Activated T-cell treated with anti-CD3 and anti-CD28 coated beads for 24 hours (primary cell): ENCODE measurements at places on chromosomes 4 and X.
A peak's percentile ranks its signal among the peaks of the same experiment; 100 is the strongest.

DNA sequence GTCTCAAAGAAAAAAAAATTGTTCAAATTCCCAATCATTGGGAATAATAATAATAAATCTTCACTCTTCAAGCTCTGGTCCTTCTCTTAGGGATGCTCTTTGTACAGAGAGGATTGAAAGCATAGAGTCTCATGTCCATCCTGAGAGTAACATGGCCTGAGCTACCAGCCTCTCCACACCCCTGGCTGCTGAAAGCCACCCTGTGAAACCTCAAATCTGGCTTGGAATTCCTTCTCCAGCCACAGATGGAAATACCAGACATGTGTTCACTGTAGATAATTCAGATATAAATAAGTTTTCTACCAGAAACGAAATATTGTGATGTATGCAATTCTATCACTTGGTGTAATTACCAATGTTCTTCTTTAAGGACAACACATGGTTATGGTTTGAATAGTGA lies 140.6 kb downstream of the ARSF start:
- no peak for DNase-seq

DNA sequence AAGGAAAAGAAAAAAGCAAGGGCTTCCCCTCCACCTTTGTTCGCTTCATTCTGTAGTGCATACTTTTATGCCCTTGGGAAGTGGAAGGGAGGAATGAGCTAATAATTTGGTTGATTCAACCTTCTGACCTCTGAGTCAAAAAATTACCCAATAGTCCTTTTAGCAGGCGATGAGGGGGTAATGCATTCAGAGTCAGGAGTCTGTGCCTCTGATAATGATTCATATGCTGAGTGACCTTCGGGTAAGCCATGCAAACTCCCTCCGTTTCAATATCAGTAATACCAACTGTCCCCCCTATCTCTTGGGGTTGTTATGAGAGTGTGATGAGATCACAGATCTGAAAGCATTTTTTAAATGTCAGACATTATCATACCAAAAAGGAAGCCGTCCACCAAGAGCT lies 41.6 kb upstream of the ACSL4 start:
- DNase-seq = no peak

GRCh38 chr4:129144755-129145206 lies 48.8 kb downstream of the C4orf33 start:
- DNase-seq = no peak

DNA sequence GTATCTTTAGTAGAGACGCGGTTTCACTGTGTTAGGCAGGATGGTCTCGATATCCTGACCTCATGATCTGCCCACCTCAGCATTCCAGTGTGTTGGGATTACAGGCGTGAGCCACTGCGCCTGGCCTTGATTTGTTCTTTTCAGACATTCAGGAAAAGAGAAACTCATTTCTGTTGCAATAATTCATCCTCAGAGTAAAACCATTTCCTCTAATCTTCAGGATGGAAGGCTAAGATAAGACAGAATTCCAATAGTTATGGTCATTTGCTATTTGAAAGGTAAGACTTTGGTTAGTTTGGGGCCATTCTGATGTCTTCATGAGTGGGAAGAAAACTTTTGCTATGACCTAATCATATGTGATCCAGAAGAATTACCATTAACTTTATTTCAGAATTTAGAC lies 83.0 kb downstream of the LRP2BP start:
- DNase-seq = no peak

DNA sequence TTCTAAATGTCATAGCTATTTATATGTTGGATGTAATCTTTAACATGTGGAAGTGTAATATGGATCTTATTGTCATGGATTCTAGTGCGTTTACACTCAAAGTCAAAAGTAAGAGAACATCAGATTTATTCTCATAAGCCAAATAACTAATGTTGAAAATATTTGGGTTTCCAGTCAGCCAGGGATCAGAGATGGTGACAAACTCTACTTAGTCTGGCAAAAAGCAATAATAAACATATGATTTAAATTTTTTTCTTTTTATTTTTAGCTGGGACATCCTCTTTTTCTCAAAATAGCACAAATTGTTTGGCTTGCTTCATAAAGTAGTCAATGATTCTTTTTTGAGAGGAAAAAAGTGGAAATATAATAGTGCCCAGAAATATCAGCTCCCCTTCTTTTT lies 392.3 kb downstream of the ARHGAP24 start:
- DNase-seq = no peak

DNA sequence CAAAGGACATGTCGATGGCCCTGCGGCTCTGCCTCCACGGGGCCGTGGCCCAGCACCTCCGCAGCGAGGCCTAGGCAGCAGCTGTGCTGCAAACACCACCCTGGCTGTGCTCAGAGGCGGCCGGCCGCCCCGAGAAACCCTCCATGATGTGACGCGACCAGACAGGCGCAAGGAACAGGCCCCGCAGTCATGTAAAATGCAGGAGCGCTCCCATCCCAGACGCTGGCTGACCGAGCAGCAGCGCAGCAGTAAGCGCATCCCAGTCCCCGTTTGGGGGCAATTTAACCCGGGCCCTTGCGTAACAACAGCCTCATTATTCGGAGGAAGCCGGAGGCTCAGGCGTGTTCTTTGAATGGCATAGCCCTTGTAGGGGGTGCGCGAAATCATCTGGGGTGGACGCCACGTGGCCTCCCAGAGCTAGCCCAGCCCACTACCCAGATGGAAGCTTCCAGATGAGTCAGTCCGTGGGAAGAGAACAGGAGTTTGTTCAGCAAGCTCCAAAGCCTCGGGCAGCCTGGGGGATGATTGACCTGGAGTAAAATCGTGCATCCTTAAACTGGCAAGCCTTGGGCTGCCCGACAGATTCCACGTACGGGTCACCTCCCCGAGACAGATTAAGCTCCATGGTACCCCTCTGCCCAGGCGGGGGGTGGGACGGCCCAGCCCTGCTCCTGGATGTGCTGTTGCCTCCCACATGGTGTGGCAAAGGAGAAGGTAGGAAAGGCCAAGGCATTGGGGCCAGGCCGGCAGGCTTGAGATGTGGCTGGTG lies 124.0 kb downstream of the HMX1 start:
- DNase-seq = no peak

DNA sequence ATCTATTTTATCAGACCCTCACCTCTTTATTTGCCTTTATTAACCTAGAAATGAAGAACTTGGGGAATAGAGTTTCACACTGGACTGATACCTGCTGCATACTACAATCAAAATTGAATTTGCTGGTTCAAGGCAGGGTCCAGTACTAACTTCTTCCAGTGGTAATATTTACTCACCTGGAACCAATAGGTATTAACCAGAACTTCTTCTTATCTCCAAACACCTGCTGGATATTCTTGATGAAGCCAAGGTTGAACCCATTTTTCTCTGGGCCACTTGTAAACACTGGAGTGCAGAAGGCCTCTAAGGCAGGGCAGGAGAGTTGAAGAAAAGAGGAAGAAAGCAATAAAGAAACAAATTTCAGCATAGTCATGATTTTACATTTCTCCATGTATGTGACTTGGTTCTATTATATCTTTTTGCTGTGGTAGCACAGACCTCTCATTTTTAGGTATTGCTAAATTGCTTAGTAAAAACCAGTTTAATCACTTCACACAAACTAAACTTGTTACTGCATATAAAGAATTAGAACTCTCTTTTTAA lies 101.1 kb downstream of the ZDHHC15 start:
- no peak for DNase-seq

DNA sequence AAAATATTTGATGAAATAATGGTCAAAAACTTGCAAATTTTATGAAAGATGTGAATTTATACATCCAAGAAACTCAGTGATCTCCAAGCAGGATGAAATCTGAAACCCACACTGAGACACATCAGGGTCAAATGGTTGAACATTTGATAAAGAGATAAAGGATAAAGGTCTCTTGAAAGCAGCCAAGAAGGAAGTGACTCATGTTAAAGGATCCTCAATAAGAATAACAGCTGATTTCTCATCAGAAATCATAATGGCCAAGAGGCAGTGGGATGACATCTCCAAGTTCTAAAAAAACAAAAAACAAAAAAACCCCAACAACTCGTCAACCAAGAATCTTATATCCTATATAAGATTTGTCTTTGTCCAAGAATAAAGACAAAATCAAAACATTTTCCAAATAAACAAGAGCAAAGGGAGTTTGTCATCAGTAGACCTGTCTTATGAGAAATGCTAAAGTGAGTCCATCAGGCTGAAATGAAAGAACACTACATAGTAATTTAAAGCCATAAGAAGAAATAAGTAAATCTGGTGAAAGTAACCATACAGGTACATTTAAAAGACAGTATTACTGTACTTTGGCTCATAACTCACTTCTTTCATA lies 121.7 kb downstream of the PDS5A start:
- no peak for DNase-seq

DNA sequence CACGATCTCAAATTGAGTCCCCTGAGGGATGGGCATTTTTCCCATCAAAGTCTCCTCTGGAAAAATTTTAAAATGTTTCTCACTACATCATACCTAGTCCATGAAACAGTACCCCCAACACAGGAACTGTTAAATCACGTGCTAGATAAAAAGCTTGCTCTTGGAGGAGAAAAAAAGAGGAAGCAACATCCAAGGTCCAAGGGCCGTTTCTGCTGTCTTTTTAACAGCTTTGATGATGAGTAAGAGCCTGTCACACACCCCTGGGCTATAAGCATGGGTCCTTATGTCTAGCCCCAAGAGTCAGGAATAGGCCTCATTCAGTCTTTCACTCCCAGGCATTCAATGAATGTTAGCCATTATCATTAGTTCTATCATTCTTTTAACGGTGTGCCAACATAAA lies 128.9 kb downstream of the SH3KBP1 start:
- no peak for DNase-seq

GRCh38 chrX:136251041-136251991 lies at the start of gene MAP7D3:
Gene MAP7D3, minus strand, starts transcription at chrX:136251400. Its CDS starts 42 bp downstream, at chrX:136251358.
- DNase-seq = peak; percentile 35

- peak; percentile 1 for DNase-seq
These were observed 113.7 kb upstream of the NEXMIF start for GRCh38 chrX:75038925-75039324.

- no peak for DNase-seq
These were observed 400.8 kb upstream of the SLIT2 start for GRCh38 chr4:19850909-19851308.

DNA sequence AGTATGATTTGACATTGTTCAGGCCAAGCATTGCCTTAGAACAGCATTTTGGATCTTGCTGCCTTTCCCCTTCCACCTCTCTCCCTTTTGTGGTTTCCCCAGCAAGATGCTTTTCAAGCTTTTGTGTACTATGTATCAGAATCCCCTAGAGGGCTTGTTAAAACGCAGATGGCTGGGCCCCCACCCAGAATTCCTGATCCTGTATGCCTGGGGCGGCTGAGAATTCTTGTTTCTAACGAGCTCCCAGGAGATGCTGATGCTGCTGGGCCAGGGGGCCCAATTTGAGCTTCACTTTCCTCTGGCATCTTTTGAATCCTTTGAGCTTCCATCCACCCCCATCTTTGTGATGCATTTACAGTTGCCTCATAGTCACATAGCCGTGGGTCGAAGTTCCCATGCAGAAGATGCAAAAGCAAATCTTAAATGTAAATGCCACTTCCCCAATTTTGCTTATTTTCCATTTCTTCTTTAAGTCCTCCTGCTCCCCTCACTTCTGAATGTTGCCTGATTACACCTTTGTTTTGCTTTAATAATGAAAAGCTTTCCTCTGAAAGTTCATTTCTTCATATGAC lies 18.5 kb downstream of the HCCS start:
- DNase-seq = no peak

DNA sequence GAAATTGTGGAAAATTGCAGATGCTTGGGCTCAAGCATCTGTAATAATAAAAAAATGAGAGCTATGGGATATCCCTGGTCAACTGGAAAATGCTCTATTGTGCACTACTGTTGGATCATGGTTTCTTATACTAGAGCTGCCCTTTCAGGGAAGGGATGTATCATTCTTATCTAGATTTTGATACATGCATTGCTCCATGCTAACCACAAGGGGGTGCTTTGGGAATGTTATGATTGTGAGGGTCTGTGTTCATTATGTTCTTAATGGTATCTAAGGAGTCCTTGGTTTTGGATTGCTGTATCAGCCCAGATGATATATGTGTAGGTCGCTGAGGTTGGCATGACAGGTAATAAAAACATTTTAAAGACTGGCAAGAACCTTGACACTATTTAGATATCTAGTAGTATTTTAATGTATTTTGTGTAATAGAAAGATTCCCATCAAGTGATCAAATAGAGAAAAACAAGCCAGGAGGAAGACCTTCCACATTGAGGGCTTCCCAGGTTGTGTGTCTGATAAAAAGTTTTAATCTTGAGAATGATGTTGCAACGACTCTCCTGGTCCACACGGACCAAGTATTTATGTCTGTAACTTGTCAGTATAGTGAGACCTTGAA lies 49.2 kb upstream of the TLR2 start:
- no peak for DNase-seq

- DNase-seq = no peak
These were observed 11.3 kb downstream of the DTHD1 start for GRCh38 chr4:36292556-36293188.

- no peak for DNase-seq
These were observed 176.9 kb upstream of the HS3ST1 start for GRCh38 chr4:11605597-11605996.

DNA sequence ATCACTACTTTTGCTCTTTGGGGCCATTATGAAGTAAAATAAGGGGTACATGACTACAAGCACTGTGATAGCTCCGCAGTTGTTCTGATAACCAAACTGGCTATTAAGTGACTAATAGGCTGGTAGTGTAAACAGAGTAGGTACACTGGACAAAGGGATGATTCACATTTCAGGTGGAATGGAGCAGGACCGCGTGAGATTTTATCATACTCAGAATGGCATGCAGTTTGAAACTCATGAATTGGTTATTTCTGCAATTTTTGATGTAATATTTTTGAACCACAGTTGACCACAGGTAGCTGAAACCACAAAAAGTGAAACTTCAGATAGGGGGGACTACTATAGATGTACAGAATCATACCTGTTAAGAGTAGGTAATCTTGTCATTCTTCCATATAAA lies 55.8 kb downstream of the PAK3 start:
- no peak for DNase-seq

DNA sequence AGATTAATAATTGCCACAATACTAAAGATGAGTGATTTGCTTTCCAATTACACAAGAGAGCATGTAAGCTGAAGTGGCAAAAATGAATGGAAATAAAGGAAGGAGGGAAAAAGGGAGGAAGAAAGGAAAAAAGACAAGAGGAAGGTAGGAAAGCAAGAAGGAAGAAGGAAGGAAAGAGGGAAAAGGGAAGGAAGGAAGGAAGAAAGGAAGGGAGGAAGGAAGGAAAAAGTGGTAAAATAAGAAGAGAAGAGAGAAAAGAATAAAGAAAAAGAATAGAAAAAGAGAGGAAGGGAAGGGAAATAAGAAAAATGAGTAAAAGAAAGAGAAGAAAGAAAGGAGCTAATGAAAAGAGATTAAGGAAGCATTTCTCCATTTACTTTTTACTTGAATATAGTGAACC lies 4.6 kb downstream of the NDST4 start:
- no peak for DNase-seq

- no peak for DNase-seq
These were observed 45.0 kb downstream of the CRLF2 start for GRCh38 chrX:1167466-1167865.

- DNase-seq = no peak
These were observed 40.5 kb upstream of the PRKG2 start for GRCh38 chr4:81255524-81255923.

GRCh38 chrX:55130481-55130880 lies 41.7 kb downstream of the PAGE2 start:
- no peak for DNase-seq

GRCh38 chr4:52250154-52250553 lies 199.1 kb downstream of the SPATA18 start:
- no peak for DNase-seq
